ENCODE measurements at places on chromosomes 3 and 15.
A peak's percentile ranks its signal among the peaks of the same experiment; 100 is the strongest.

- DNase-seq, result no peak
Measured at GRCh38 chr15:100790786-100791265, 88.8 kb upstream of the ALDH1A3 start.

DNA sequence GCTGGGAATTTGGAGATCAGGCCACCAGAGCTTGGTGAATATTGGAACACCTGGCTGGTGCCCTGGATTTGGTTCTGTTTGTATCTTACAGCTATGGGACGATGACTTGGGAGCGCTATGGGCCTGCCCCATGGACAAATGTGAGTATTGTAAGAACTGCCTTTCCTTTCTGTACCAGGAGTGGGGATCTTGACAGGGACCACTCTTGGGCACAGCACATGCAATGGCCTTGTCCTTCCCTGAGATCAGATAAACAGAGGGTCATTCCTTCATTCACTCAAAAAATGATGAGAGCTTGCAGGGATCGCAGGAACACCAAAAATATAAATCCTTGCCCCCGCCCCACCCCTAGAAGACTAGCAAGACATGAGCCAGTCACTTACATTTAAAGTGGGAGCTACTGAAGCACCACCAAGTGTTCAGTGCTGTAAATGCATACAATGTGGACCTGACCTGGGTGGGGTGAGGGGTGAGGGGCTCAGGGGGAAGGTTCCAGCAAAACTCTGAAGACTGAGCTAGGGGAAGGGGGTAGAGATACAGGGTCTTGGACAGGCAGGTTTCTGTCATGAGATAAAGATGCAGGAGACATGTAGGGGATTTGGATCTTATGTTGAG, 2.7 kb upstream of the CRELD1 start:
- peak; percentile 15 for DNase-seq

GRCh38 chr15:66775127-66776105, 73.4 kb downstream of the SMAD6 start:
- DNase-seq, result no peak

DNA sequence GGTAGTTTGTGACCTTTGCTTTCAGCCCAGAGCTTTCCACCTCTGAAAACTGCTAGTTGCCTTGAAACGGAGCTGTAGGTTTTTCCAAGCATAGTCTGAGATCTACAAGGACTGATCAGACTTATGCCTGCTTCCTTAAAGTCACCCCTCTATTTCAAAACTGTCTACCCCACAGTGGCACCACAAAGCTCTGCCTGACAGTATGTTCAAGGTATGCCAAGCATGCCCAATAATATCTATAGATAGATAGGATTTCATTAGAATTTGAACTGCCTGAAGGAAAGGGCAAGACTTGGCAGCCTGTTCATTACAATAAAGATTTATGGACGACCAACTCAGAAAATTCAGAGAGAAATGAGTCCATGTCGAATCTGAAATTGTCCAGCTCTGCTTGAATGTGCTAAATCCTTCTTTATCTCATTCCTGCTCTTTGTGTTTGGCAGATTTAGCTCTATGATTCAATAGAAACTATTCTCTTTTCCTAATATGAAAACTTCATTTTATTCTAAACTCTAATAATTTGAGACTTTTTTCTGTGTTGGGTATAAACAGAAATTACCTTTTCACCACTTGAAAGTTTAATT, 227.6 kb upstream of the TBC1D5 start:
- DNase-seq, result no peak

DNA sequence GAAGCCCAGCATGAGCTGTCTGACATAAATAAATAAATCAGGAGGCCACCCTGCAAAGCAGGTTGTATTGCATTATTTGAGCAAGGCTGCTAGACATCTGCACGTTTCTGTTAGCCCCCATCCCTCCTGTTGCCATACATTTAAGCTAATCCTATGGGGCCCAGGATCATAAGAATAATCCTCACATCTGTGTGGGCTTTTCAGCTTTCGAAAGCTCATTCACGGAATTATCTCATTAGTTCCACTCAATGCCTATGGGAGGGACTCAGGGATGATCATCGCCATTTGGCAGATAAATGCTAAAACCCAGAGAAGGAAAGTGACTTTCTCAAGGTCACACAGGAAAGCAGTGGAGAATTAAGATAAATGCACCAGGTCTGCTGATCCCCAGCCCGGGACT, 123.4 kb downstream of the TLE3 start:
- DNase-seq, result no peak

GRCh38 chr3:33699275-33699674, 18.8 kb downstream of the CLASP2 start:
- DNase-seq, result no peak

DNA sequence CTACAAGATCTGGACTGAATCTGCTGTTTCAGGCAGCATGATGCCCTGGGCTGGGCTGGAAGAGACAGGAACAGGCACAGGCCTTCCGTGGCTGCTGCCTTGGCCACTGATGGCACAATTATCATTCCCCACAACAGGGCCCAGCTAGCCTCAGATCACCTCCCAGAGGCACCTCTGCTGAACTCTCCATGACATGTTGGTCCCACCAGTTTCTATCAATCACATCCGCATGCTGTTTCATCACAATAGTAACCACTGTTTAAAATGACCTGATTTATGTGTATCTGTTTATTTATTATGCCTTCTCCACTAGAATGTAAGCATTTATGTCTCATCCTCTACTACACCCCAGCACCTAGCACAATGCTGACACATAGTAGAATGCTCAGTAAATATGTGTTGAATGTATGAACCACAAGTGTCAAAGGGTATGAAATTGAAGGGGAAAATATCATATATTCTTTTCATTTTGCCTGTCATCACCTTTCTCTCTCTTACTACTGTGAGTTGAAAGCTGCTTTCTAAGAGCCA, 32.7 kb upstream of the ZBTB38 start:
- DNase-seq, result peak; percentile 84

DNA sequence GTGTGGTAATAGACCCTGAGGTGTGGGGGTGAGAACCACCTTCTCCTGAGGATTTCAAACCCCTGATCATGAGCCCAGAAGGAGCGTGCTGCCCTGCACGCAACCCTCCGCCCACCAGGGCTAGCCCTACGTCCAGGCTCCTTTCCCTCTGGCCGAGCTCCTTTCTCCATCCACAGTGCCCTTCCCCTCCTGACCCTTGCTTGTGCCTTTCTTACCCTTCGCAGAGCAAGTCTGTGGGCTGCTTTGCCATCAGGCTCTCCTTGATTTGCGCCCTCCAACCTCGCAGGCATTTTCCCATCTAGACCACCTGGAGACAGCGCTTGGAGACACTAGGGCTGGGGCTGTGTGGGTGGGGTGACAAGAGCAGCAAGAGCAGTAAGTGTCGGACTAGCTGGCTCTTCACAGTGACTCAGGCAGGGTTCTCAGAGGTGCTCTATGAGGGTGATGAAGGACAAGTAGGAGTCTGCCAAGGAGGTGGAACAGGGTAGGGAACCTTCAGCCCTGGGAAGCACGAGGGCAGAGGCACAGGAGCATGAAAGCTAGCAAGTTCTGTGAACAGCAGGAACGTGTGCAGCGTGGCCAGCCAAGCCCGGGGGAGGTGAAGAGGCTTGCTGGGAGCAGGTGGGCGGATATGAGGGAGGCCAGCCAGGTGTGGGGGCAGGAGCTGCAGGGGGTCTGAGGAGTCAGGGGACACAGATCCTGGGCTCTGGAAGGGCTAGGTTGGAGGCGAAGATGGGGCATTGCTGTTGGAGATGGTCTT, 2.5 kb upstream of the SLC38A3 start:
- no peak for DNase-seq

DNA sequence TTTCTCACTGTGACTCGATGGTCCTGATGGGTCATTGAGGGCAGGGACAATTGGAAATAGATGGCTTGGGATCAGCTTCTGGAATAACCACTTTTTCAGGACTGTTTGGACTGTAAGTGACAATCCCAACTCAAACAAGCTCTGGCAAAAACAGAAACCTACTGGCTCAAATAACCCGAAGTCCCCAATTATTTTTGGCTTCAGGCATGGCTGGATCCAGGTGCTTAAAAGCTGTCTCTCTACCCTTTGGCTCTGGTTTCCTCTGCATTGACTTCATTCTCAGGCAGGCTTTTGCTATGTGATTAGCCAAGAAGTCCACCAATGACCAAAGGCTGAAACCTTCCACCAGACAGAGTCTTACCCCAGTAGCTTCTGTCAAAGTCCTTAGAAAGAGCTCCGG, 92.9 kb upstream of the PRR23E start:
- DNase-seq, result no peak

GRCh38 chr15:48458876-48459275, 127.6 kb downstream of the DUT start:
- DNase-seq, result peak; percentile 49

DNA sequence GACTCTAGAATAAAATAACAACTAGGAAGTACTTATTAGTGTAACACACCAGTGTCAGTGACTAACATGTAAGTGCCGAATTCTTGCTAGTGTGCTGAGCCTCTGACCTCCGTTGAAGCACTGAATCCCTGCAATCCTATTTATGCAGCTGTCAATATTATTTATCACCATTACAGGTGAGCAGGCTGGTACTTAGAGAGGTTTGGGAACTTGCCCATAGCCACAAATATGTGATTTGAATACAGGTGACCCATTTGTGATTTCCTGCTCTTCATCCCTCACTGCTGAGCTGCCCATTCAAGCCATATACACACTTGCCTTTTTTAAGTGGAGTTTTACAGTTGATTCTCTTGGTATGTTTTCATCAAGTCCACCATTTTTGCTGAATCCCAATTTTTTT, 12.2 kb downstream of the EIF4E3 start:
- no peak for DNase-seq

GRCh38 chr3:54427941-54428871, 305.9 kb downstream of the CACNA2D3 start:
- DNase-seq, result peak; percentile 77

DNA sequence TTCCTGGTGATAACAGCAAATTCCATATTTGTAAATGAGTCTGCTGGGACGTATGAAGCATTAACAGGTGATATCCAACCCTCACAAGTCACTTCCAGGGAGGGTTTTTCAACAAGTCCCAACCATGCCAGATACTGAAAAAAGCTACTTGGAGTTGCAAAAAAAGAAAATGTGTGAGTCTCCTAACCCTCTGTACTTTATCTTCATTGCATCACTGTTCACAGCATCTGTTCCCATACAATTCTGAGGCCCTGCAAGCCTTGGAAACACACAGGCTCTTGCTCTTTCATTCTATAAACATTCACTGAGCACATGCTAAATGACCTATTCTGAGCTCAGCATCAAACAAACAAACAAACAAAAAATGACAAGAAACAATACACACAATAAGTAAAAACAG, 120.8 kb downstream of the RFTN1 start:
- peak; percentile 69 for DNase-seq

DNA sequence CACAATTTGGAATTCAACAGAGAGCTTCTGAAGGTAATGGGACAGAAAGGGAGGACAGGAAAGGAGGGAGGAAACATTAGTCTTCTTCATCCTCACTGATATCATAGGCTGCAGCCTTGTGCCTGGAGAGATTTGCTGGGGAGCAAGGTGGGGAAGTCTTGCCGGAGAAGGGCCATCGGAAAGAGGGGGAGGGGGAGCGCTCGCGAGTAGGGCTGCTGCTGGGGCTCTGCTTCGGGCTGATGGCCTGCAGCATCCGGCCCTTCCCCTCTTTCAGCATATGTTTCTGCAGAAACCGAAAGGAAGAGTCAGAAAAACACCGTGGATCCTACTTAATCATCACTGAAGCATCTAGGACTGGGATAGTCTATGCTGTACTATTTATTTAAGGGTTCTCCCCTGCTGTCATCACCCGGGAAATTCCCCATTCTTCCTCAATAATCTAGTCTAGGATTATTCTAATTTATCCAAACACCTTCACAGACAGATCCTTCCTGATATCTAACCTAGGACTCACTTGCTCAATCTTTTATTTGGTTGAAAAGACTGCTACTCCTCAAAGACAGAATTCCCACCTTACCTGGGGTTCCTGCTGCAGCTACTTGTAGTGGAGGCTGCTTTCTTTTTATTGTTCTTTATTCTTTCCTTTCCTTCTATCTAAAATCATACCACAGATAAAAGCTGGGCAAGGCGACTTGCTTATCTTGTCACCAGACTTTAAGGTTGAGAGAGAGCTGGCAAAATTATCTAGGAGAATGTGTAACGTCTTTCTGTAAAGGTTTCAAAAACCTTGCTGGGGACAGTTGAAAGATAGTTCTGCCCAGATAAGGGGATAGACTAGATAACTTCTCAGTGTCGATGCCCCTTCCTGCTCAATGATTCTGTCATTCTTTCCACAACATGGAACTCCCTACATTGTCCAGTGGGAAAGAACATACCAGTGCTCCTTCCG, 22.6 kb downstream of the SLC51A start:
- peak; percentile 77 for DNase-seq

GRCh38 chr3:61805510-61806080, 244.2 kb downstream of the PTPRG start:
- peak; percentile 42 for DNase-seq

DNA sequence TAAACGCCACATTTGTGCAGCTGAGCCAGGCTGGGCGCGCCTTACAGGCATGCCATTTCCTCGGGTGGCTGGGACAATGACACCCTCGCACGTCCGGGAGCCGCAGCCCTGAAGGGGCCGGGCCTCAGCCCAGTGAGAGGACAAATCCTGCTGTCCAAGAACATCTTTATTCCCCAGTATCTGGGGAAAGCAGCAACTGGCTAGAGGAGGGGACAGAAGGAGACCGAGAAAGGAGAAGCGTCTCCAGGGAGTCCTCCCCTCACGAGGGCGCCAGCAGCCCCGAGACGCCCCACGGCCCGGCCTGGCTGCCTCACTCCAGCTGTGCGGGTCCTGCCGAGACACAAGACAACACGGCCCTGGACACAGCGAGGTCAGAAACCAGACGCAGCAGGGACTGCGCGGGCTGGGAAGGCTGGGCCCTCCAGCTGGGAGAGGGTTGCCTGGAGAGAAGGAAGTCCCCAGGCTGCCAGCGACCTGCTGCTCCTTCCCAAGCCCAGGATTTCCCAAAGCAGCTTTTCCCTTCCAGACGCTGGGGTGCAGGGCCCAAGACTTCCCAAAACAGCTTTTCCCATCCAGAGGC, 130.2 kb downstream of the CHSY1 start:
- DNase-seq, result peak; percentile 78

GRCh38 chr3:183518491-183519251, 36.8 kb downstream of the KLHL6 start:
- DNase-seq, result no peak

- DNase-seq, result no peak
Measured at GRCh38 chr15:101115393-101115785, 136.5 kb downstream of the CHSY1 start.

Measured in iris pigment epithelial cell (primary cell).